ENCODE measurements at places on chromosomes 16 and 17.

DNA sequence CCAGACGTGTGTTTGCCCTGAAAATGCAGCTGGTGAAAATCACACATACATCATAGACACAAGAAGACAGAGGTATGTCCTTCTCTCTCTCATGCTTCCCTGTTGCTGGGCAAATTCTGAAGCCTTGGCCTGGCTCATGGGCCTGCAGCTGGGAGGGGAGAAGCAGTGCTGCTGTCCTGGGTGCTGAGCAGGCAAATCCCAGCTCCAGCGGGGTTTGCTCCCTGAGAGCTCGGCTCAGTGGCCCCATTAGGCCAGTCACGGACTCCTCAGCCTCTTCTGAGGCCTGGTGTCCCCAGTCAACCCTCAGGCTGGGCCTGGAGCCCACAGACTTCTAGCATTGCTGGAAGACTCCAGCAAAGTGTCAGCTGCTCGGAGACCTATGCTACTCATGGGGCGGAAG, 11.7 kb downstream of the RHBDL3 start:
- DNase-seq: no peak

DNA sequence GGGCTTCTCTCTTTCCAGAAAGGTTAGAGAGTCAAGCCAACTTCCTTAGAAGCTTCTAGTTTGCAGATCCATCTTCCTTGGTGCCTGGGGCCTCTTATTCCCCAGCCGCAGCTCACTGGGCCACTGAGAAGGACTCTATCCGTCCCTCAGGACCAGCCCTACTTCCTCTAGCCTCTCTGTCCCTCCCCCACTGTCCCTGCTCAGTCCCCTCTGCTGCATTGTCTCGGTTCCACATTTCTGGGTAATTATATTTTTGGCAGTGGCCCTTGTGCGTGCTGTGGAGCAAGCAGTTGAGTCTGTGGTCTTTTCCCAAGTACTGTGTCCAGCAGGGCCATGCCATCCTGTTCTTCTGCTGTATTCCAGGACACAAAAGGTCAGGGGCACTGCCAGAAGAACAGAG, 17.8 kb downstream of the IRX3 start:
- no peak for DNase-seq

- no peak for DNase-seq
Measured at GRCh38 chr16:2299915-2300192, 31.9 kb upstream of the RNPS1 start.

DNA sequence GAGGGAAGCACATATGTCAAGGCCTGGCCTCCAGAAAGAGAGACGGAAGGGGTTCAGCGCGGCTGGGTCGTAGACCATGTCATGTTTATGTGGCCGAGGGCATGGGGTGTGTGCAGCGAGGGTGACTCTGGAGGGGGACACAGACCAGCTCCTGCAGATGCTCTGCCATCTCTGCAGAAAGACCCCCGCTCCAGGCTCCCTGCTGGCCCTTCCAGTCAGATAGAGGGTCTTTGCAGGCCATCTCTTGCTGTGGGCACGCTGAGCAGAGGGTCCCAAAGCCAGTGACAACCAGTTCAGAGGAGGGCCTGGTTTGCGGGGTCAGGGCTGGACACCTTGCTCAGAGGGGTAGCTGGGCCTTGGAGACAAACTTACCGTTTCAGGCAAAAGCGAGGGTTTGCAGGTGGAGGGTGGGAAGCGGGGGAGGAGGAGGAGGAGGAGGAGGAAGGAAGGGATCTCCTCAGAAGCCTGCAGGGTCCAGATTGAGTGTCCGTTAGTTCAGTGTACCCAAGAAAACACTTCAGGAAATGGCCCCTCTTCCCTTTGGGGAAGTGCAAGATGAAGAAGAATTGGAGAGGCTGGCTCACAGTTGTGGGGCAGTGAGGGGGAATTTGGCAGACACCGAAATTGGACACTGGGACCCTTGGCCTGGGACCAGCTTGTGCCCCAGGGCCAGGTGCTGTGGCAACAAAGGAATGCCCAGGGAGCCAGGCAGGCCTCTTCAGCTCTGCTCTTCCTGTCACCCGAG, 102.8 kb downstream of the CMIP start:
- no peak for DNase-seq

DNA sequence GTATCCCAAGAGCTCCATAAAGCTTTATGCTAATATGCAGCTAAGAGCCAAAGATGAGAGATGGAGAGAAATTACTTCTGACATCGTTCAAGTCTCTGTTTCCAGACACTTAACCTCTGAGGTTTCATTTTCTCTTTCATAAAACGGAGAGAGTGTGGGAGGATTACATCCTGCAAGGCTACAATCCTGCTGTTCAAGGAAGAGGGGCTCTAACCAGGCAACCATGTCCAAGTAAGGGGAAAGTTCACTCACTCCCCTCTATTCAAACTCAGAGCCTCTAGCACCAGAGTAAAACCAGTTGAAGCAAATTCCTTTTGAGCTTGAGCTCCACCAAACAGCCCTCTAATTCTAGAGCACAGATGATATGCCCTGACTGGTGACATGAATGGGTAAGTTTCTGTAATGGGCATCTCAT, 397.4 kb downstream of the NPIPA8 start:
- no peak for DNase-seq

- DNase-seq: no peak
Measured at GRCh38 chr17:250487-251300, 69.2 kb upstream of the DOC2B start.

- no peak for DNase-seq
Measured at GRCh38 chr16:5922686-5923085, 825.1 kb upstream of the EEF2KMT start.
